Activated CD4-positive, alpha-beta T cell treated with anti-CD3 and anti-CD28 coated beads for 36 hours (primary cell): ENCODE measurements at places on chromosomes 5 and 9. TPM values are rescaled to one million over a fixed set of nuclear protein-coding genes. Genes with fewer than 3 reads are reported as not detected.

CDO1 gene
- 0.55 TPM for total RNA-seq

DNA sequence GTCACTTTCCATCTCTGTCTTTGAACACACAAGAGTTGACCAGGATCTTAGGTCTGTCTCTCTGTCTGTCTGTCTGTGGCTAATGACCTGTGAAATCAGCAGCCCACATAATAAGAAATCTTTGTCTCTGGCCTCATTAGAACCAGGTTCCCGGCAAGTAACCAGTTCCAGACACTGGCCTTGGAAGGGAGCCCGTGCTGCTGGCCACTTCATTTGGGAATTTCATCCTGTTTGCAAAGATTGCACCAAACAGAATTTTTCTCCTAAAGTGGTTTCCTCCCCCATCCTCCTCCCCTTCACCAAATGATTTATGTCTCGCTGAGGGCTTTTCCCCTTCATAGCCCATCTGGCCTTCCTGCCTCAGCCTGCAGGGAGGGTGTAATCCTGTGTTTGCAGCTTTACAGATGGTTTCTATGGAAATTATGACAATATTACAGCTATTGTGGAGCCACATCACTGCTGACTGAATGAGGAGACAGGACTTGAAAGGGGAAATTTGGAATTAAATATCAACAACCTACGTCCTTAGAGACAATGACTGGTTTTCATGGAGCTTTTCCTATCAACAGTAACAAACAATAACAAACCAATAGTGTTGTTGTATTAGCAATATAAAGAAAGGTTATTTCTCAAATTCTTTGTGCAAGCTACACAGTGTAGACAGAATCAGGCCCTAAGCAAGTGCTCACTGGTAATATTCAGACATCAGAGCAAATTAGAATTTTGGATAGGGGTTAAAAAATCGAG is 25.7 kb downstream of the DPYSL3 start:
- no peaks in the 10 kb centered on the region for H3K4me1 ChIP-seq
- H3K4me3 ChIP-seq = no peak overlapping the region
- H3K27ac ChIP-seq = no peak overlapping the region
- DNase-seq = no peak
- peaks cover 11% of the 10 kb centered on the region for H3K27me3 ChIP-seq

DNA sequence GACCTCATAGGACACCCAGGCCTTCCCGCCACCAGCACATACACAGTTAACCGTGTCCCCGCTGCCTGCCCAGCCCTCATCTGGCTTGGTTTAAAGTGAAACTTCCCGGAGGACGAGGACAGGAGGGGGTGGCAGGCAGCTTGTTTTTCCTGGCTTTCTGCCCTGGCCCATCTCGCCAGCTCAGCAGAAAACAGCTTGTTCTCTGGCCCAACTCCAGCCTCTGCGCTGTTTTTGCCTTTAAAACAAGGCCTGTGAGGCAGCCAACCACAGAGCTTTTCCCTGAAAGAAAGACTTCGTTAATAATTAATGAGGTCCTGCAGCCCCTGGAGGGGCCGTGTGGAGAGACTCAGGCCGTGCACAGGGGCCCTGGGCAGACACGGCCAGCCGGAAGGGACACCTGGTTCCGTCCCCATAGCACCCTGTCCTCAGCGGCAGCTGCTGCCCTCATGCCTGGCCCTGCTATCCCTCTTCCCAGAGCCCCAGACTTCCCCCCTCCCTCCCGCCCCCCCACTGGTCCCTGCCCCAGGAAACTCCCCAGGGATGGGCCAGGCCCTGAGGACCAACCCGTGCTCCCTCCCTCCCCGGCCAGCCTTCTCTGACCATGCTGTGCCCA is 108.7 kb downstream of the RXRA start:
- no peaks in the 10 kb centered on the region for H3K4me1 ChIP-seq
- peaks cover 7% of the 10 kb centered on the region for H3K36me3 ChIP-seq
- DNase-seq = no peak
- no peak overlapping the region for H3K4me3 ChIP-seq
- no peaks in the 10 kb centered on the region for H3K27me3 ChIP-seq

DNA sequence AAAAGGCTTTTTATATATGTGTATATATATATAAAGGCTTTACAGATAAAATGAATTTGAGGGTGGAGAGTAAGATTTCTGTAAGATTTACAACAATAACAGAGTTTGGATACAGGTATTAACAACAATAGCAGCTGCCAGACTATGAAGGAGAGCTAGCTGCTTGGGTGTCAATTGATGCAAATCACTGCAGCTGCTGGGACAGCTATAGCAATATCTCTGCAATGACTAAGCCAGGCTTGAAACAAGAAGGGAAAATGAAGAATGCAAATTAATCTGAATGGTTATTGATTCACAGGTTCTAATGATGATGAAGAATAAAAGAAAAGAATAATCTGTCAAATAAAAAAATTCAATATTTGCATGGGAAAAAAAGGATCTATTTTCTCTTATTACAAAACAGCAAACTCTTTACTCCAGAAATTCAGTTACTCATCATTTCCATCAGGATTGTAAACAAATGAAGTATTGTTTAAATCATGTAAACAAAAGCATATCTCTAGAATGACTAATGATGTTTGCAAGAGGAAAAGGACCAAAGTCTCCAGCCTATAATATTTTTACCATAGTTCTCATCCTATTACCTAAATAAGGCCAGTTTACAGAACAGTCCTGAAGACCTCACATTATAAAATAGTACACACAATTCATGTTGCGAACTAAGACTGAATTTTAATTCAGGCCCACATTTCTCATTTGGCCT is 219.0 kb downstream of the HTR1A start:
- H3K36me3 ChIP-seq = no peaks in the 10 kb centered on the region
- no peaks in the 10 kb centered on the region for H3K27me3 ChIP-seq
- no peak overlapping the region for H3K27ac ChIP-seq
- H3K4me1 ChIP-seq = no peaks in the 10 kb centered on the region
- no peak overlapping the region for H3K4me3 ChIP-seq

PCDHA11 gene
- not detected for total RNA-seq

- peaks cover 2% of the 10 kb centered on the region for H3K4me1 ChIP-seq
- no peaks in the 10 kb centered on the region for H3K36me3 ChIP-seq
- peak; percentile 78 for DNase-seq
- H3K27me3 ChIP-seq = peaks cover 3% of the 10 kb centered on the region
- no peak overlapping the region for H3K27ac ChIP-seq
These were observed 9.6 kb upstream of the UBTD2 start for GRCh38 chr5:172293054-172293744.

- H3K4me3 ChIP-seq = no peak overlapping the region
- H3K36me3 ChIP-seq = no peaks in the 10 kb centered on the region
- H3K27ac ChIP-seq = no peak overlapping the region
- DNase-seq = no peak
These were observed 75.3 kb upstream of the SV2C start for GRCh38 chr5:76007904-76008303.

GRCh38 chr9:135809166-135809565 is 98.2 kb downstream of the CAMSAP1 start:
- DNase-seq = no peak
- no peak overlapping the region for H3K27ac ChIP-seq
- H3K36me3 ChIP-seq = peaks cover 28% of the 10 kb centered on the region
- no peaks in the 10 kb centered on the region for H3K4me1 ChIP-seq

CXCL14 gene
- not detected for total RNA-seq

- H3K27ac ChIP-seq = no peak overlapping the region
- no peaks in the 10 kb centered on the region for H3K36me3 ChIP-seq
- peaks cover 2% of the 10 kb centered on the region for H3K27me3 ChIP-seq
- no peaks in the 10 kb centered on the region for H3K4me1 ChIP-seq
- DNase-seq = no peak
These were observed 169.0 kb downstream of the PDZD2 start for GRCh38 chr5:31807789-31808540.

DNA sequence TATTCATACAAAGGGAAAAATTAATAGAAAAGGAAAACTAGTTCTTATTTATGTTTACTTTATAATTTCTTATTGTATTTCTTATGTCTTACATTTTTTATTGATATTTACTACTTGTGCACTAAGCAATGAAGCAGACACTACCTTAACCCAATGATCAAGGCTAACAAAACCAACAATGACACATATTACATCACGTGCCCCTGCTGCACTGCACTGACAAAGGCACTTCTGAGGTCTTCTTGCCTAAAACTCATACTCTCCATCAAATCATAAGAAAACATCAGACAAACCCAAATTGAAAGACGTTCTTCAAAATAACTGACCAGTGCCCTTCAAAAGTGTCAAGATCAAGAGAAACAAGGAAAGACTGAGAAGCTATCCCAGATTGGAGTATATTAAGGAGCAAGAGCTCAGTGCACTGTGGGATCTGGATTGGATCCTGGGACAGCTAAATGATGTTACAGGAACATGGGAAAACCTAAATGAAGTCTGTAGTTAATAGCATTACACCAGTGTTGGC is 230.9 kb downstream of the AUH start:
- no peak for DNase-seq
- peaks cover 2% of the 10 kb centered on the region for H3K36me3 ChIP-seq
- H3K4me3 ChIP-seq = peak overlapping the region; percentile 3
- no peaks in the 10 kb centered on the region for H3K27me3 ChIP-seq
- peaks cover 29% of the 10 kb centered on the region for H3K4me1 ChIP-seq
- H3K27ac ChIP-seq = peak overlapping the region; percentile 94

DNA sequence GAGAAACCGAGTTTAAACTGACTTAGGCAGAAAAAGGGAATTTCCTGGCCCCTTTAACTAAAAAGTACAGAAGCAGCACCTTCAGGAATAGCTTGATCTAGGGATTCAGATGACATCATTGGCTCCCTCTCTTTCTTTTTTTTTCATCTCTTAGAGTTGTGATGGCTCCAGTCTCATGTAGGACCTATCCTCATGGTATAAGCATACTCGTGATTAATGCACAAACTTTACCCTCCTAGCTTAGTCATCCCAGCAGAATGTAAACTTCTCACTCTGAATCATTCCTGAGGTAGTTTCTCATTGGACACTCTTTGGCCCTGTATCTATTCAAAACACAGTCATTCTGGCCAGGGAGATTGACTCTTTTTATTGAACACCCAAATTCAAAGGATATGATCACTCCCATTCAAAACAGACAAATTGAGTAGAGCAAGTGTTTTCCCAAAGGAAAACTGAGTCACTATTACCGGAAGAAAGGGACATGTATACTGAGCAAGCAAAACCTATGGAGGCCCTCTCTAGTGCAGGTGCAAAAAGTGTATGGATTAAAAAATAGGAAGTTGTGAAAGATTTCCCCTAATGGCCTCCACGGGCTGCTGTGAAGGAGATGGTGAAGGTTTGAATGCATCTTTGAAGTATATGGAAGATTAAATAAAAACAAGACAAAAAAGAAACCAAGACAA is 27.6 kb upstream of the SMIM23 start:
- no peak overlapping the region for H3K4me3 ChIP-seq
- H3K36me3 ChIP-seq = no peaks in the 10 kb centered on the region
- H3K4me1 ChIP-seq = peaks cover 17% of the 10 kb centered on the region
- H3K27ac ChIP-seq = no peak overlapping the region

DNA sequence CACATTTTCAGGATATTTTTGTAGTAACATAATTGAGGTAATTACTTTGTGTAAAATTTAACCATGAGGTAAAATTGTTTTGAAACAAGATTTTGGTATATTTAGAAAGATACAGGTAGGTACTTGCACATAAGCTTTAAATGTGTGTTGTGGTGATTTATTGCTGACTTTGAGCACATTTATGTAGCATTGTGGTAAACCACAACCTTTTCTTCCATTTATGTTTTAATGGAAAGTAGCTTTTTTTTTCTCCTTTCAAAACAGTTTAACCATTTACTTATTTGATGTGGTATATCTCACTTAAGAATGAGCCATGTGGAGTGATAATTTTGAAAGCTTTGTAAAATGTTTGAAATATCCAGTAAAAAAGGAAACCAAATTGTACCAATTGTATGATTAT is 35.6 kb downstream of the FCHO2 start:
- no peak overlapping the region for H3K27ac ChIP-seq
- DNase-seq = no peak

CARTPT gene
- total RNA-seq = not detected

C5orf58 gene
- total RNA-seq = not detected

DNA sequence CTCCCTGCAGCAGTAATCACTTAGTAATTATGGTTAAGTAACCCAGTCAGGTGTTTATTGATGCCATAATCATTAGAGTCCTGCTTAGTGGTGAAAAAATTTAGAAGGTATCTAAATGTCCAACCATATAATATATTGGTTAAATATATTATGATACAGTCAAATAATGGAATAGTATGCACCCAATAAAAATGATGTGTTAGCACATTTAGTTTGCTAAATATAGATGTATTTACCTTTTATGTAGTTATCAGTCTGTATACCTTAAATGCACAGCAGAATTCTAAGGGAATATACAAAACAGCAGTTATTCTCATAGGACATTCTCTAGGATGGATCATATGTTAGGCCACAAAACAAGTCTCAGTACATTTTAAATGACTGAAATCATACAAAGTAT is 90.4 kb downstream of the PRKACG start:
- H3K27me3 ChIP-seq = peaks cover 12% of the 10 kb centered on the region
- no peak for DNase-seq

MLANA gene
- not detected for total RNA-seq

DNA sequence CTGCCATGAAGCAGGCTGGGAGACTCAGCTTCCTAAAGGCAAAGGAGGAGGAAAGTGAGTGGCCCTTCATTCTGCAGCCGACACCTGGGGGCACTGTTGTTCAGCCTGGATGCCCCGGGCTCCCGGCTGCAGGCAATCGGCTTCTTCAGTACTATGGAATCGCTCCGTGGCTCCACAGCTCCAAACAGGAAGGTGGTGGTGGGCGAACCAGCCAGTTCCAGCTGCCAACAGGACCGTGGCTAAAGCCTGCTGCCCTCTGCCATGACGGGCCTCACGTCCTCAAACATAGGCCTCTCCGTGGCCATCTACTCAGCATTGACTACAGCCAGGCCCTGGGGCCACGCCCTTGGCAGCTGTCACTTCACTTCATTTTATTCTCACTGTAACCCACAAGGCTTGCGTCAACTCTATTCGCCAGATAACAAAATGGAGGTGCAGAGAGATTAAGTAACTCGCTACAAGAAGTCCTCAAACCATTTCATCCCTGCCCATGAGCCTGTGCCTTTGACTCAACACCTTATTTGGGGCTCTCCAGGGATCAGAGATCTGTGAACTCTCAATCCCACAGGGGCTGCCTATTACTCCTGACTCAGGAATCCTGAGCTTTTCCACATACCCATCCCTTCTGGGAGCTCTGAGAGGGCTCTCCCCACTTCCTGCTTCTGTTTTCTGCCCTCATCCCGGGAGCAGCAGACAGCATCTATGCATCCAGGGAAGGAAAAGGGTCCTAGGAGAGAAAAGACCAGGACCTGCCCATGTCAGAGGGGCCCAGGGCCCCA is 38.0 kb downstream of the PAX5 start:
- H3K27me3 ChIP-seq = peaks cover 15% of the 10 kb centered on the region
- H3K36me3 ChIP-seq = no peaks in the 10 kb centered on the region
- no peak overlapping the region for H3K27ac ChIP-seq
- no peaks in the 10 kb centered on the region for H3K4me1 ChIP-seq
- peak; percentile 79 for DNase-seq

- H3K27ac ChIP-seq = no peak overlapping the region
- peaks cover 2% of the 10 kb centered on the region for H3K27me3 ChIP-seq
- no peak overlapping the region for H3K4me3 ChIP-seq
These were observed 279.0 kb downstream of the AUH start for GRCh38 chr9:91082731-91083130.

GRCh38 chr5:64570395-64570996 is 64.7 kb downstream of the RGS7BP start:
- H3K27me3 ChIP-seq = peaks cover 4% of the 10 kb centered on the region
- no peaks in the 10 kb centered on the region for H3K4me1 ChIP-seq
- H3K27ac ChIP-seq = no peak overlapping the region
- no peaks in the 10 kb centered on the region for H3K36me3 ChIP-seq
- H3K4me3 ChIP-seq = no peak overlapping the region

PCDHB7 gene
- total RNA-seq = not detected

GABRA6 gene
- not detected for total RNA-seq
